Aorta (tissue), 5 donors: ENCODE measurements at places on chromosomes 4 and X. TPM values are rescaled to one million over a fixed set of nuclear protein-coding genes. Genes with fewer than 3 reads are reported as not detected.

Gene MAP9
- 10.0 TPM for polyA plus RNA-seq

Gene PLAC1
- polyA plus RNA-seq = 0.10 TPM

Gene JAKMIP1
- polyA plus RNA-seq = 0.50 TPM

Gene CSAG2
- not detected for polyA plus RNA-seq

Gene SLC49A3
- 3.0 TPM for polyA plus RNA-seq
